ENCODE measurements at places on chromosomes 5 and 9.
A peak's percentile ranks its signal among the peaks of the same experiment; 100 is the strongest.

DNA sequence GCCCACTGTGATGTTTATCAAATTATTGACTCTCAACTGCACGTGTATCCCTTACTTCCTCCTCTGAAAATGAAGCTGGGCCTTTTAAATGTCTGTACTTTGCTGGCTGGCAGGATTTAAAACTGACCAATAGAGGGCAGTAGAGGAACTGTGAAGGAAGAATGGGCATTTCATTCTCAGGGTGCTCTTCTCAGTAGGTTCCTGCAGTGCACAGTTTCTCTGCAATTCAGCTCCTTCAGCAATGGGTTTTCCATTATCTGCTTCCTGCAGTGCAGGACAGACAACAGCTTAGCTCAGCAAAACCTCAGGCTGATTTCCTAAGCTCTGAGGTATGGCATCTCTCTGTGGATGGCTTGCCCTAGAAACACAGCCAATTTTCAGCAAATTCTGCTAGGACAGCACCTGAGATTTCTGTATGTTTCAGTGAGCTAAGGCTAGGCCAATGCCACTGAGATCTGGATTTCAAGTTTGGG is 298.4 kb upstream of the PRDM9 start:
- DNase-seq: peak; percentile 13

GRCh38 chr5:90111364-90112032 is 298.1 kb downstream of the CETN3 start:
- no peak for DNase-seq

- peak; percentile 54 for DNase-seq
Measured at GRCh38 chr5:126234563-126235195, 188.5 kb upstream of the GRAMD2B start.

- no peak for DNase-seq
Measured at GRCh38 chr9:93684806-93685543, 108.6 kb downstream of the PHF2 start.

DNA sequence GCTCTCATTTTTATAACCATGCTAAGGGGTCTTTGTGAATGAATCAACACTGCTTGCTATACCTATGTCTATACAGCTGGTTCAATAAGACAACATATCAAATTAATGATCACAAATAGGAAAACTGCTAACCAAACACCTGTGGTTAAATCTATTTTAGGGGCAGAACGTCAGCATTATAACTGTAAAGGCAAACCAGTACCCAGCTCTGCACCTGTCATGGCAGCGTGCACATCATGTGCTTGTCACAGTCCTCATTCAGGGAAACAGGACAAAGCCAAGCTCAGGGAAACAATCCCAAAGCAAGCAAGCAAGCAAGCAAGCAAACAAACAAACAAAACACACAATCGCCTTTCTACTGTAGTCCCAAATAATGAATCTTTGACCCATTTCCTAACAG is 277.7 kb upstream of the DAP start:
- no peak for DNase-seq

DNA sequence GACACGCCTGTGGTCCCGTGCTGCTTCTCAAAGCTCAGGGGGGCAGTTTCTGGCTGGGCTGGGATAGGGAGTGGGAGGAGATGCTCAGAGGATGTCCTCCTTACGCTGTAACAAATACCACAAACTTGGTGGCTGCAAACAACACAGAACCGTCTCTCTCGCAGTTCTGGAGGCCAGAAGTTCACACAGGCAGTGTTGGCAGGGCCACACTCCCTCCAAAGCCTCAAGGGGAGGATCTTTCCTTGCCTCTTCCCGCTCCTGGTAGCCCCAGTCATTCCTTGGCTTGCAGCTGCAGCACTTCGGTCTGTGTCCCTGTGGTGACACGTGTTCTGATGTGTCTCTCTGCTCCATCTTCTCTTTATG is 10.4 kb upstream of the ORM1 start:
- no peak for DNase-seq

GRCh38 chr5:88847420-88847819 is 35.6 kb downstream of the MEF2C start:
- no peak for DNase-seq

GRCh38 chr5:55218967-55219366 is 8.1 kb downstream of the MCIDAS start:
- DNase-seq: no peak

DNA sequence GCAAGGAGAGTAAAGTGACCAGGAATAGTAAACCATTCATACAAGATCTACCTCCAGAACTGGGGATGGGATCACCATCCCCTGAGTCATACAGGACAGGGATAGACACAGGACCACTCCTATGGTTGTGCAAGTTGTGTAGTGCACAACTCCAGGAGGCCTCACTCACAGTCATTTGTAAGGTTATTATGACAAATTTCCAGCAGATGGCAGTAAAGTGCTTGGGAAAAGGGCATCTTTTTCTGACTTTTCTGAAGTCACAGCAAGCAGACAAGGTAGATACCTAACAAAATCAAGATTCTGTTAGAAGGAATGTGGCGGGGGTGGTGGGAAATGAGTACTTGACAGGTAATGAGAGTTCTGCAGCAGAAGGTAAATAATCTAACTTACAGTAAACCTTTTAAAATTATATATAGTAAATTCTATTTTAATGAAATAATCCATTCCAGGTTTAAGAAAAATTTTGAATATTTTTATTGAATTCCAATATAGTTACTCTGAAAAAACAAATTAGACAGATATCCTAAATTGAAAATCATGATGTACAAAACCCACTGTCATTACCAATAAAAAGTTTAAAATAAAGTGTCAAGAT is 16.7 kb upstream of the KIF27 start:
- DNase-seq: peak; percentile 47

DNA sequence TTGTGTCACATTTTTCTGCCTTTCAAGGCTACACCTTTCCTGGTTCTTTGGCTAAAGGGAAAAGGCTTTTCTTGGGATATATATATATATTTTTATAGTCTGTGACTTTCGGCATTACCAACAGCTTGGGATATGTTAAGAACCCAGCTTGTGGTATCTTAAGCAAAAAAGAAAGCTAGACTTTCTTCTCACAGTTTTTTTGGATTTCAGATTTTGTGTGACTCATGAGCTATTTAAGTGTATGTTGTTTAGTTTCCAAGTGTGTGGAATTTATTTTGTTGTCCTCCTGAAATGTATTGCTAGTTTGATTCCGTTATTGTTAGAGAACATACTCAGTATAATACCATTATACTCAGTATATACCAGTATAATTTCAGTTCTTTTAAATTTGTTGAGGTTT is 64.8 kb downstream of the ERCC6L2 start:
- DNase-seq: no peak

GRCh38 chr9:16193066-16193465 is 640.2 kb downstream of the CCDC171 start:
- no peak for DNase-seq

GRCh38 chr5:33969572-33970452 is 14.7 kb downstream of the SLC45A2 start:
- DNase-seq: no peak

DNA sequence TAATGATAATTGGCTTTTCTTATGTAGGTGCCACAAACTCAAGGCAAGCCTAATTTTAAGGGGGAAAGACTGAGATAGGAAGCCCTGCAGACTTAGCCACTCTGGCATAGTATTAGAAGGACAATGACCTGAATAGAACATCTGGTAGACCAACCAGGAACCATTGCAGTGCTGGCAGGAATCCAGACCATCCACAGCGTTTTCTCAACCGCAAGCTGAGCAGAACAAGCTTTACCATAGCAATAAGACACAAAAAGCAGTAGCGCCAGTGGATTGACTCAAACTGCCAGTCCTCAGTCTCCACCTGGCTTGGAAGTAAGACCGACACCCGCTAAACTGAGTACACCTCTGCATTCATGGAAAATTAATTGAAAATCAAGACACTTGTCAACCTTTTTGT is 141.3 kb upstream of the LPAR1 start:
- no peak for DNase-seq

DNA sequence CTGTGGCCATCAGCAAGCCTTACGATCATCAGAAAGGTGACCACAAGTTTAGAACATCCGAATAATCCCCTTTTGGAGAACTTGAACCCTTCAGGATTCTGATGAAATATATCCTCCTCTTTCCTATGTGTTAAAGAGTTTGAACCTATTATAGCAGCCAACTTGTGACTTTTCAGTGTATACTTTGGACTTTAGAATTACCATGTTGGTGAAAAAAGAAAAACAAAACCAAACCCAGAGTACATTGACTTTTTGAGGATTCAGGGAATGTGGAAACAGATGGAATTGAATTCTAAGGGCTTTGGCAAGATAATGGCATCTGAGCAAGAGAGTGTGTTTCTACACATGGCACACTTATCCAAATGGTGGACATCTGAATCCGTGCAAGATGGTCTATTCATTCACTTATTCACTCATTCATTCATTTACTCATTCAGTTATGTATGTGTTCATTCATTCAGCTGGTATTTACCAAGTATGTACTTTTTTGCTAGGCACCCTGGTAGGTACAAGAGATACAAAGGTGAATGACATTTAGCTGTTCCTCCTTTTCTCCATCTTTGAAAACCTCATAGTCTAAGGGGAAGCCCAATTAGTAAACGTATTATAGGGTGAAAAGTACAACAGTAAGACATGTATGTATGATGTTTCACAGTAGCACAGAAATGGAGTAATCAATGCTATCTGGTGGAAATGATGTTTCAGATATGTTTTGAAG is 91.8 kb downstream of the PRDM6 start:
- no peak for DNase-seq

- no peak for DNase-seq
Measured at GRCh38 chr9:100498592-100498991, 25.6 kb downstream of the TMEFF1 start.

DNA sequence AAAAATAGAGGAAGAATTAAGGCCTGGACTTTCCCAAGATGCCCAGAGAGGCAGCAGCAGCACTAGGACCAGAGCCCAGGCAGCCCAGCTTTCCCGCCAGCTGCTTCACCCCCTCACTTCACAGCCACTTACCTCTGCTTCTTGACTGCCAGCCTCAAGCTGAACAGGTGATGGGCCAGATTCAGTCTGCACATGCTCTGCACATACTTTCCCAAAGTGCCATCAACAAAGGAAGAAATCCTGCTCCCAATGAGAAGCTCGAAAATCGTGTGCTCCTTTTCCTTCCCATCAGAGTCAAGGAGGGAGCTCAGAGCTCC is 4.1 kb upstream of the SLC25A48 start:
- DNase-seq: no peak

GRCh38 chr5:19923742-19924141 is 64.3 kb downstream of the CDH18 start:
- no peak for DNase-seq

DNA sequence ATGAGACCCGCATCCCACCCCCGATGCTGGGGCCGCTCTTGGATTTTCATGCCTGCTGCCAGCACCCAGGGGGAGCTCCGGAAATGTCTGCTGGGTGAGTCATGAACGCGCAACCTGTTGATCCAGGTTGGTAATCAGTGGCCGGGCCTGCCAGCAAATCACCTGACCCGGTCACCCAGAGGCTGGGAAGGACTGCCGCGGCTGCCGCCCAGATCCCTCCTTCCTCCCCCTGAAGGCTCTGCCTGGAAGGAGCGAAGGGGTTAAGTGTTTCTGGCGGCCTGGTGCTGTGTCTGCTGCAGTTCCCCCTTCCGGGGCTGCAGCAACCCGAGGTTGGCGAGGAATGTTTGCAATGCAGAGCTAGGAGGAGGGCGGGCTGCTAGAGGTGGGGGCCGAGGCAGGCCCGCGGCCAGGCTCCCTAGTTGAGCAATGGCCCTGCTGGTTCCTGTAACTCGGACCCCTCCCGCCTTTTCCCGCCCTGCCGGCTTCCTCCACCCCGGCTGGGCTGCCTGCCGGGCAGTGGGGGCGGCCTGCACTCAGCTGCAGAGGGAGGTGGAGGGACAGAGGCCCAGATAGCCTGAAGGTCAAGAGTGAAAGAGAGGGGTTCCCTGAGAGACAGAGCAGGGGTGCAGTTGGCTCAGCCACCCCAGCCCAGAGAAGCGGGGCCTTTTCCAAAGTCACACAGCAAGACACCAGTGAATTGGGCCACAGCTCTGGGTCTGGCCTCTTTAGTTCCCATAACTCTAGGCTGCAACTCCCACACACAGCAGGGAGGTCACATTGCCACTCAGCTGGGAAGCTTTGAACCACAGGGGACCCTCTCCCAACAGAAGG is 156.3 kb upstream of the IER5L start:
- DNase-seq: peak; percentile 94

DNA sequence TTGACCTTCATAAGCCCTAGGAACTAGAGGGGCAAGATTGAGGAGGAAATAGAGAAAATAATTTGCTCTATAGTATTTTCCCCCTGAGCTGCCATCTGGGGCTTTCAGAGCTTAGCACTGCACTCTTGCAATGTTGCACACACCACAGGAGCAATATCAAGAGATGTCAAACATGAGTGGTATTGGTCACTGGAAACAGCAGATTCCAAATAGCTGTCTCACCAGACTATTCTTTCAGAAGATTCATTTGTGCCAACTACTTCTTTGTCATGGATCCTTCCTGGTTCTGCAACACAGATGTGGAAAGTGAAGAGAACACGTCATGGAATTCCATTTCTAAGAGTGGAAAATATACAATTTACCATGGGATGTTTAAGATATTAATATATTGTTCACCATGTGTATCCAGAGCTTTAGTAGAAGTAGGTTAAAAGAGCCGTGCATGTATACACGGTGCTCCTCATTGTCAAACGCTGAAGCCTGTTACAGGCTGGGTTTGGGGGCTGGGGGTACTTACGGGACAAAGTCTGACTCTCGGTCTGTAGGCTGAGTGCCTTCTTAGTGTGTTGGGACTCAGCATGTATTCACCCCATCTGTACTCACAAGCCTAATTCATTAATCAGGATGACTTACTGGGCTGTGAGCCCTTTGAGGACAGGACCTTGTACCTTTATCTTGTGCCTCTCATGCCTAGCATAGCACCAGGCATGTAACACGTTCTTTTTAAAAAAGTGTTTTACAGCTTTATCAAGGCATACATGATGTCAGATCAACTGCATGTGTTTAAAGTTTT is 31.4 kb upstream of the GDNF start:
- no peak for DNase-seq

DNA sequence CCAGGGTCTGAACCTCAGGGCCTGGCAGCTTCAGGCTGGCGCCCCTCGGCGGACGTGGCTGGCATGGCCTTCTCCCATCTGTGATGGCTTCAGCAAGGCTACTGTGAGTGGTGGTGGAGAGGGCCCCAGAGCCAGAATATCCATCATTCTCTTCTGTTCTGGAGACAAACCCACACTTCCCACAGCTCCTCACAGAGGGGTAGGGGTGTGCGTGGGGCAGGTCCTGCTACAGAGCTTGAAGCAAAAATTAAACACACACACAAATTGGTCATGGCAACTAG is 9.6 kb downstream of the GPX3 start:
- no peak for DNase-seq

DNA sequence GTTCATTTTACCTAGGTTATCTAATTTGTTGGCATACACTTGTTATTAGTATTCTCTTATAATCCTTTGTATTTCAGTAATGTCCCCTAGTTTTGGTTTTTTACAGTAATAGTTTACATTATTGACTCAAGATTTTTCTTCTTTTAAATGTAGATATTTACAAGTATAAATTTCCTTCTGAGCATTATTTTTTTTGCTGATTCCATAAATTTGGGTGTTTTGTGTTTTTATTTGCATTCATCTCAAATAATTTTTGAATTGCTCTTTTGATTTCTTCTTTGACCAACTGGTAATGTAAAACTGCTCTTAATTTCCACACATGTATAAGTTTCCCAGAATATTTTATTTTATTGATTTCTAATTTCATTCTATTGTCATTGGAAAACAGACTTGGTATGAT is 68.1 kb downstream of the ESM1 start:
- no peak for DNase-seq
